ENCODE measurements at places on chromosomes 16 and 17. TPM values are rescaled to one million over a fixed set of nuclear protein-coding genes. Genes with fewer than 3 reads are reported as not detected.

Gene FZD2
- 27.6 TPM for total RNA-seq

Gene CCL1
- total RNA-seq = not detected

Gene ZG16
- total RNA-seq = not detected

Gene GINS2
- 1.2 TPM for total RNA-seq

Gene SETD1A
- total RNA-seq = 4.4 TPM

Gene PLLP
- not detected for total RNA-seq

Gene PSMD11
- 95.4 TPM for total RNA-seq

Gene ITGB4
- total RNA-seq = 0.69 TPM

Gene CD7
- total RNA-seq = not detected

Gene ZBTB4
- 39.2 TPM for total RNA-seq

Gene ENDOV
- total RNA-seq = 28.3 TPM

Gene SPN
- total RNA-seq = not detected

Gene SPAG9
- total RNA-seq = 134 TPM

Gene TSPAN10
- total RNA-seq = 3.6 TPM

Gene ASGR1
- total RNA-seq = 0.26 TPM

Gene ADAMTS18
- total RNA-seq = 23.2 TPM

Gene ADAD2
- total RNA-seq = not detected

Gene OR3A1
- total RNA-seq = 0.10 TPM

Gene PSME3
- 60.6 TPM for total RNA-seq

Gene TBC1D3G
- total RNA-seq = not detected

Gene RUNDC3A
- total RNA-seq = 0.20 TPM

Gene QPRT
- total RNA-seq = 13.9 TPM

Gene TBC1D3K
- 0.07 TPM for total RNA-seq

Gene SPAG7
- 47.0 TPM for total RNA-seq

Gene CDRT15L2
- total RNA-seq = not detected

Gene SCARF1
- 0.33 TPM for total RNA-seq

Gene KIF2B
- not detected for total RNA-seq

Gene DNASE1
- 26.2 TPM for total RNA-seq

Gene CLEC3A
- not detected for total RNA-seq

Gene LGALS9B
- total RNA-seq = not detected

Gene SRL
- total RNA-seq = 0.13 TPM

Data from smooth muscle cell of the pulmonary artery (primary cell).